Kidney glomerular epithelial cell (primary cell): ENCODE measurements at places on chromosomes 11 and 22.

DNA sequence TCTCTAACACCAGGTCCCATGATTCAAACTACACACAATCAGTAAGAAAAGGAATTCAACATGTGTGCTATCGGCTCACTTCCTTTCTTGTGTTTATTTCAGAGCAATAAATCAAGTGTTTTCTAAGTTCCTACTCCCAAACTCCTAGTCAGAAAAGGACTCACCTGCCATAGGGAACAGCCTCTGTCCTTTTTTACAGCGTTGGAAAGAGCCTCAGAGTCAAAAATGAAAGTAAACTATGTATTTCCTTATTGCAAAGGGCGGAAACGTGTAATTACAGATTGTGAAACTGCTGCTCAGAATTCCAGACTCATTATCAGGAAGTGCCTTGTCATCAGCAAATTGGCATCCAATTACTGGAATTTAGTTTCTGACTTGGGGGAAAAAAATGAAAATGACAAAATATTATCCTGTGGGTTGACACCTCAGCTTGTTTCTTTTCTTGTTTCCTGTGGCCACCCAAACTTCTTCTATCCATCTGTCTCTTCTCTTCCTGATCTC lies at the start of gene CASP4:
CASP4 (minus strand) TSS at position 220 of the 501 bp plus-strand sequence; CDS start at position 171, 49 bp downstream.
- DNase-seq, result peak; percentile 62

GRCh38 chr22:38214302-38215056 lies 12.7 kb downstream of the MAFF start:
- DNase-seq, result no peak

- DNase-seq, result no peak
Observed at GRCh38 chr11:106691807-106692365, 326.4 kb downstream of the GUCY1A2 start.

DNA sequence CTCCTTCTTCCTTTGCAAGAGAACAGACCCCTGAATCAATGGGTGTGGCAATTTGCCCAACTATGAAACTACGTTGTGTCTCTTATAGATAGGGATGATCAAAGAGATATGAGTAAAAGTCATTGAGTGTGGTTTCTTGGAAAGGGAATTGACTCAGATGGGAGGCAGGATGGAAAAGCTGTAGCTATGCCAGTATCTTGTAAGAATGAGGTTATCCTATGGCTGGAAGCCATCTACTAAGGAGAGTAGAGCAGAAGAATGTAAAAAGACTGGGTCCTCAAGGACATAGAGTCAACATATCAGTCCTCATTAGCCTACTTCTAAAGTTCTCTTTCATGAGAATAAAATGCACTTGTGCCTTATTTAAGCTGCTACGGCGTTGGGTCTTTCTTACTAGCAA lies 78.9 kb upstream of the POU2AF2 start:
- no peak for DNase-seq

- no peak for DNase-seq
Observed at GRCh38 chr11:12269446-12270214, 107.7 kb upstream of the PARVA start.

- DNase-seq, result no peak
Observed at GRCh38 chr22:42294034-42294985, 23.9 kb upstream of the TCF20 start.

DNA sequence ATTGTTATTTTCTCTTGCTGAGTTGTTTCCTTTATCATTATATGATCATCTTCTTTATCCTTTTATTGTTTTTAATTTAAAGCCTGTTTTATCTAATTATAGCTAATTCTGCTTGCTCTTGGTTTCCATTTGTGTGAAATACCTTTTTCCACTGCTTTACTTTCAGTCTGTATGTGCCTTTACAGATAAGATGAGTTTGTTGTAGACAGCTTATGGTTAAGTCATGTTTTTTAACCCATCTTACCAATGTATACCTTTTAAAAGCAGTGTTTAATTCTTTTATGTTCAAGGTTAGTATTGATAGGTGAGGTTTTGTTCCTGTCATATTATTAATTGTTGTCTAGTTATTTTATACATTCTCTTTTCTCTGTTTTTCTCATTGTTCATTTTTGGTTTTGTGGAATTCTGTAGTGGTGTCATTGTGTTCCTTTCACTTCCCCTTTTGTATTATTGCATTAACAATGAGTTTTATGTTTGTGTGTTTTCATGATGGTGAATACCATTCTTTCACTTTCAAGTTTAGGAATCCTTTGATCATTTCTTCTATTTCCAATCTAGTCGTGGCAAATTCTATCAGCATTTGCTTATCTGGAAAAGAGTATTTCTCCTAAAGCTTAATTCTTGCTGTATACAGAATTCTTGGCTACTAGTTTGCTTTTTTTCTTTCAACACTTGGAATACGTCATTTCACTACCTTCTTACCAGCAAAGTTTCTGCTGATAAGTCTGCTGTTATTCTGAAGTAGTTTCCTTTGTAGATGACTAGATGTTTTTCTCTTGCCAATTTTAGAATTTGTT lies 21.8 kb downstream of the OR5AN1 start:
- DNase-seq, result no peak
